RKO (cell line): ENCODE measurements at places on chromosomes 7 and 10.

DNA sequence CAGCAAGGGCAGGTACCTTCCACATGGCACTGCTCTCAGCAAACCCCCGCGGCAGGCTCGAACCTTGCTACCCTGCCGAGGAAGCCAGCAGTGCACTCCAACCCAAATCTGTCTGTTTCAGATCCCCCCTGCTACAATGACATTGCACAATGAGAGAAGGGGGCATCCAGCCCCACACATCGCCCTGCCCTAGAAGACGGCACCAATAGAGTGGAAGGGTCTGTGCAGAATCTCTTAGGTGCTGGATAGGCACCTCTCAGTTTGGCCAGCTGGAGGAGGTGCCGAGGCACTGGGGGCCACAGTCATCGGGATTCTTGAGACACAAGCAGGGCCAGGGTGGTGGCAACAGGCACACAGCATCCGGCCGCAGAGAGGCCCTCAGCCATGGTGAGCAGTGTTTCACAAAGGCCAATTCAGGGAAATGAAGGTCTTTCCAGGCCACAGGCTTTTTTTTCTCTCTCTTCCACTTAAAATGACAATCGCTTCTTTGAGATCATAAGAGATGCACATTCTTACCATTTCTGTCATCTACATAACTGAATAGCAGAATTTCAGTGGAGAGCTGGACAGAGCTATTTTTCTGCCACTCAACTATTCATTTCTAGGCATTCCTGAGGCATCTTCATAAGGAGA, 281.3 kb downstream of the TNS3 start:
- DNase-seq, result no peak

- DNase-seq, result no peak
Measured at GRCh38 chr7:3138997-3139396, 95.3 kb upstream of the CARD11 start.

- no peak for DNase-seq
Measured at GRCh38 chr7:87712571-87712970, 84.4 kb downstream of the RUNDC3B start.

DNA sequence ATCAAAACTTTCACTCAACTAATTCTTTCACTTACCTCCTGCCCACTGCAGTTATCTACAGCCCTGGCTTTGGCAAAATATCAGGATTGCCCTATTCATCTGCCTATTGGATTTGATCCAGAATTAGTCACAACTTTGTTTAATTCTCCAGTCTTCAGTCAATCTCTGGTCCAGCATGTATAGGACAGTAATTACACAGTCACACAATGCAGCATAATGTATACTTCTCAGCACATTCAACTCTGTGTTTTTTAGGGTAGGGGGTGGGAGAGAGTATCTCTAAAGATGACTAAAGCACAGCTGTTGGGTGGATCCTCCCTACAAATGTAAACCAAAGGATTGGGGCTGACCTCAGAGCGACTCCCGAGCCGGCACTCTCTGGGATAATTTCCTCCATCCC, 17.7 kb upstream of the NRP1 start:
- peak; percentile 66 for DNase-seq

GRCh38 chr10:5297466-5297865, 67.3 kb upstream of the UCN3 start:
- no peak for DNase-seq

DNA sequence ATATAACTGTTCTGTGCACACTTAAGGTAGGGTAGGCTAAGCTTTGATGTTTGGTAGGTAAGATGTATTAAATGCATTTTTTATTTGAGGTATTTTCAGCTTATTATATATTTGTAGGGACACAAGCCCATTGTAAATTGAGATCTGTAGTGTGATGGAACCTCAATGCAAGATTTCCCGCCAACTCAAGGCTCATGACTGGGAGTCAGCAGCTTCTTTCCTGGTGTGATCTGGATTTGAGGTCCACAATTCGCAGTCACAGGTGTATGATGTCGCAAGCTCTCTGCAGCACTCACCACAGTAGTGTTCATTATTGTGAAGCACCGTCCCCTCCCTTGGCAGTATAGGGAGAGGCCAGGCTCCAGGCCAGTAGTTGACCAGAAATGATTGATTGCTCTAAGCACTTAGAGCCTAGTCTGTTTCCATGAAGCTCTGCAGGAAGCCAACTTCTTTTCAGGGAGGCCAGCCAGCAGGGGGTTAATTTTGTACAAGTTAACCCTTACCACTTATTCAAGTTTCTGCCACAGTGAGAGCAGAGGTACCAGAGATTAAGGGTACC, 54.9 kb downstream of the SEM1 start:
- no peak for DNase-seq

GRCh38 chr7:69989551-69989950, 391.3 kb downstream of the AUTS2 start:
- DNase-seq, result no peak
